Aorta (tissue), 5 donors: ENCODE measurements at places on chromosomes 5 and 9. TPM values are rescaled to one million over a fixed set of nuclear protein-coding genes. Genes with fewer than 3 reads are reported as not detected.

GRCh38 chr9:93225417-93225816, 41.5 kb downstream of the WNK2 start:
- no peak overlapping the region for H3K4me3 ChIP-seq
- H3K4me1 ChIP-seq = no peaks in the 10 kb centered on the region
- no peak for DNase-seq
- H3K36me3 ChIP-seq = no peaks in the 10 kb centered on the region
- H3K27me3 ChIP-seq = no peaks in the 10 kb centered on the region

DNA sequence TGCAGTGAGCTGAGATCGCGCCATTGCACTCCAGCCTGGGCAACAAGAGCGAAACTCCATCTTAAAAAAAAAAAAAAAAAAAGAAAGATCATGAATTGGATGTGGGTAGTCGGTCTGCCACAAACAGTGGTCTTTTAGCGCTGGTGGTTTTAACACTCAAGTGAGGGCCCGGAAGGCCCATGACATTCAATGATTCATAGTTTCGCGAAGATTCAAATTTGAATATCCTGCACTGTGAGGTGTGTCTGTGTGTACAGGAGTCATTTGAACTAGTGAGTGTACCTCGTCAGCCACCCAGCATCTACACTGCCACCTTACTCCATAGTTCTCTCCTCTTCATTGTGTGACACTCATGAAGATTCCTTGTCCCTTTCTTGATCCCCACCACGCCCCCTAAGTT, 41.3 kb downstream of the CFAP77 start:
- no peaks in the 10 kb centered on the region for H3K27me3 ChIP-seq
- H3K4me3 ChIP-seq = no peak overlapping the region
- H3K27ac ChIP-seq = no peak overlapping the region
- H3K36me3 ChIP-seq = no peaks in the 10 kb centered on the region

DNA sequence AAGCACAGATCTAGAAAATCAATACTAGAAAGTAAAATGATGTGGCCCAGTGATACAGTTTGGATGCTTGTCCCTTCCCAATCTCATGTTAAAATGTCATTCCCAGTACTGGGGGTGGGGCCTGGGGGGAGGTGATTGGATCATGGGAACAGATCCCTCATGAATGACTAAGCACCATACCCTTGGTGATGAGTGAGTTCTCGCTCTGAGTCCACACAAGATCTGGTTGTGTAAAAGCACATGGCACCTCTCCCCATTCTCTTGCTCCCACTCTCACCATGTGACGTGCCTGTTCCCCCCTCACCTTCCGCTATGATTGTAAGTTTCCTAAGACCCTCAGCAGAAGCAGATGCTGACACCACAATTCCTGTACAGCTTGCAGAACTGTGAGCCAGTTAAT, 234.2 kb upstream of the CDH6 start:
- DNase-seq = no peak
- H3K27me3 ChIP-seq = no peaks in the 10 kb centered on the region
- H3K4me1 ChIP-seq = no peaks in the 10 kb centered on the region
- H3K4me3 ChIP-seq = no peak overlapping the region

DNA sequence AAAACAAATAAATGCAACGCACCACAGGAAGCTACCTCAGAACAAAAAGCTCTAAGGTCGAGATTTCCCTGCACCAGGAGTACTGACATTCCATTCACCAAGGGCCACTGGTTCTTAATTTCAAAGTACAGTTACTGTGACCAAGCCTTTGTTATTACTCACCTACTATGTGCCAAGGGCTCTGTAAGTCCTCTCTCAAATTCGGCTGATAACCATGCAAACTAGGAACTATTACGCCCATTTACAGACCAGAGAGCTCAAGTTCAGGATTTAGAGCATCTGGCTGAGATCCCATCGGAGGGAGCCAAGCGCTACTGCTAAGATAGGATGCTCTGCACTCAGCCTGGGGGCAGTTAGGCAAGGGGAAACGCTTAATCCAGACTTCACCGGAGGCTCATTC, 5.6 kb downstream of the MYO10 start:
- H3K27me3 ChIP-seq = no peaks in the 10 kb centered on the region
- DNase-seq = no peak
- H3K36me3 ChIP-seq = no peaks in the 10 kb centered on the region
- H3K4me3 ChIP-seq = no peak overlapping the region
- H3K27ac ChIP-seq = no peak overlapping the region

GRCh38 chr5:116645627-116646026, 71.0 kb upstream of the SEMA6A start:
- H3K27me3 ChIP-seq = no peaks in the 10 kb centered on the region
- H3K4me1 ChIP-seq = no peaks in the 10 kb centered on the region
- H3K27ac ChIP-seq = no peak overlapping the region
- H3K36me3 ChIP-seq = no peaks in the 10 kb centered on the region
- DNase-seq = no peak
- no peak overlapping the region for H3K4me3 ChIP-seq

GRCh38 chr5:104998572-104998971, 1436.0 kb upstream of the NUDT12 start:
- H3K4me1 ChIP-seq = no peaks in the 10 kb centered on the region
- no peak overlapping the region for H3K4me3 ChIP-seq
- no peaks in the 10 kb centered on the region for H3K27me3 ChIP-seq
- DNase-seq = no peak
- H3K27ac ChIP-seq = no peak overlapping the region
- no peaks in the 10 kb centered on the region for H3K36me3 ChIP-seq

- H3K4me3 ChIP-seq = no peak overlapping the region
- no peak overlapping the region for H3K27ac ChIP-seq
- no peaks in the 10 kb centered on the region for H3K4me1 ChIP-seq
- DNase-seq = no peak
- H3K27me3 ChIP-seq = no peaks in the 10 kb centered on the region
Measured at GRCh38 chr5:27125856-27126255, 87.5 kb upstream of the CDH9 start.

DNA sequence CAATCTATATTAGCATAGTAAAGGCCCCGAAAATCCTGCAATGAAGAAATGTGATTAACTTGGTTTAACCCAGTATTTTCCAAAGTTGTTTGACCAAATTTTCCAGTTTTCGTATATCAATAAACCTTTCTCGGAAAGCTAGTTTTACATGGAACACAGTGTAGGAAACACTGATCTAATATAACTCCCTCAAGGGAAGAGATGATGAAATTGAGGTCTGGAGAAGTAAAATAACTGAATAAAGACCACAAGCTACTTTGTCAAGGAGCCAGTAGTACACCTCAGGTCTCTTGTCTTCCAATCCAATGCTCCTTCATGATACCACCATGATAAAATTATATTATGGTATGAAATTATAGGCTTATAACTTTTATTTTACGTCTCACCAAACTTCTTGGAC, 118.1 kb upstream of the TARS1 start:
- no peaks in the 10 kb centered on the region for H3K27me3 ChIP-seq
- DNase-seq = no peak
- H3K27ac ChIP-seq = no peak overlapping the region

DNA sequence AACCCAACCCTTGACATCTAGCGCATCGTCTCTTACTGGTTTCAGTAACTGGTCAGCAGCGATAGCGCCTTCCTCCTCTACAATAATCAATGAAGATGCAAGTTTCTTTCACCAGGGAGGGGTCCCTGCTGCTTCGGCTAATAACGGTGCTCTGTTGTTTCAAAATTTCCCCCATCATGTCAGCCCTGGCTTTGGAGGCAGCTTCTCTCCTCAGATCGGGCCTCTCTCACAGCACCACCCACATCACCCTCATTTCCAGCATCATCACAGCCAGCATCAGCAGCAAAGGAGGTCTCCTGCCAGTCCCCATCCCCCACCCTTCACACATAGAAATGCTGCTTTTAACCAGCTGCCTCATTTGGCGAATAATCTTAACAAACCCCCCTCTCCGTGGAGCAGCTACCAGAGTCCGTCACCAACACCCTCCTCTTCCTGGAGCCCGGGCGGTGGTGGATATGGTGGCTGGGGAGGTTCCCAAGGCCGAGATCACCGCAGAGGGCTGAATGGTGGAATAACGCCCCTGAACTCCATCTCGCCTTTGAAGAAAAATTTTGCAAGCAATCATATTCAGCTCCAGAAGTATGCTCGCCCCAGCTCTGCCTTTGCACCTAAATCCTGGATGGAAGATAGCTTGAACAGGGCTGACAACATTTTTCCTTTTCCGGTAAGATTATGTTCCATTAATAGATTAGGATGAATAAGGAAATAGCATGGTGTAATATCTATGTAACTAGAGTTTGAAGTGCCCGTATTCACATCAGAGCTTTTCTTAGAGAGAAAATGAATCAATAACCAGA, 2.2 kb downstream of the CPEB4 start:
- H3K4me3 ChIP-seq = peak overlapping the region; percentile 97
- H3K36me3 ChIP-seq = no peaks in the 10 kb centered on the region
- no peaks in the 10 kb centered on the region for H3K4me1 ChIP-seq
- DNase-seq = no peak

DNA sequence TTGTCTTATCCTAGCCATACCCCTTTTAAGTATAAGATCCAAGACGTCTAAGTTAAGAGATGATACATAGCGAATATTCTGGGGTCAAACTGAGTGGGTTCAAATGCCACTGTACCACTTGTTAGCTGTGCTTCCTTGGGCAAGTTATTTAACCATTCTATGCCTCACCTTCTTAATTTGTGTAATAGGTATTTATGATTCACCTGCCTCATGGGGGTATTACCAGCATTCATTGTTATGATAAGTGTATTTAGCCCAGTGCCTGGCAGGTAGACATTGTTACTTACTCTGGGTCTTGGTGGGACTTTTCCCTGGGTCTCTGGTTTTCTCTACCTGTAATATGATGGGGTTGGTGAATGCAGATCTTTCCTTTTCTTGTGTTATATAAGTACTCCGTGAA, 3.8 kb downstream of the LARP1 start:
- no peak overlapping the region for H3K27ac ChIP-seq
- no peak for DNase-seq
- no peaks in the 10 kb centered on the region for H3K36me3 ChIP-seq
- H3K4me1 ChIP-seq = peaks cover 3% of the 10 kb centered on the region
- no peaks in the 10 kb centered on the region for H3K27me3 ChIP-seq

- H3K27ac ChIP-seq = no peak overlapping the region
- no peaks in the 10 kb centered on the region for H3K36me3 ChIP-seq
- no peaks in the 10 kb centered on the region for H3K4me1 ChIP-seq
- DNase-seq = no peak
- H3K27me3 ChIP-seq = no peaks in the 10 kb centered on the region
Measured at GRCh38 chr5:10400831-10401230, 40.8 kb upstream of the ROPN1L start.

DNA sequence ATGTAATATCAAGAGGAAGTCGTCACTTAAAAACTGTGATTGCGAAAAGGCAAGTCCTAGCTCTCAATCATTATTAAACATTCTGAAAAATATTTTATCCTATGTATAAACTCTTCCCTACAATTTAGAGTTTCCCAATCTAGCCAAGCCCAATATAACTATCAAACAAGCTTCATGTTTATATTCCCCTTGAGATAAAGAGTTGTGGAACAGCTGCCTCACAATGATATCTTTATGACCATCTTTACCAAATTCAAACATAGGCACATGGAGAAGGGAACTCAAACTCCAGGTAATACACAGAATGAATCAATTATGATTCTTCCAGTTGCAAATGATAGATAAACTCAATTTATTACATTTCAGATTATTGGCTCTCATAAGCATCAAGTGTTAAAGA, 1468.7 kb downstream of the EFNA5 start:
- no peak overlapping the region for H3K27ac ChIP-seq
- no peaks in the 10 kb centered on the region for H3K4me1 ChIP-seq
- H3K27me3 ChIP-seq = no peaks in the 10 kb centered on the region
- DNase-seq = no peak
- no peak overlapping the region for H3K4me3 ChIP-seq

GRCh38 chr9:31824860-31825259, 559.6 kb upstream of the ACO1 start:
- H3K4me3 ChIP-seq = no peak overlapping the region
- no peak for DNase-seq
- H3K27me3 ChIP-seq = no peaks in the 10 kb centered on the region

DNA sequence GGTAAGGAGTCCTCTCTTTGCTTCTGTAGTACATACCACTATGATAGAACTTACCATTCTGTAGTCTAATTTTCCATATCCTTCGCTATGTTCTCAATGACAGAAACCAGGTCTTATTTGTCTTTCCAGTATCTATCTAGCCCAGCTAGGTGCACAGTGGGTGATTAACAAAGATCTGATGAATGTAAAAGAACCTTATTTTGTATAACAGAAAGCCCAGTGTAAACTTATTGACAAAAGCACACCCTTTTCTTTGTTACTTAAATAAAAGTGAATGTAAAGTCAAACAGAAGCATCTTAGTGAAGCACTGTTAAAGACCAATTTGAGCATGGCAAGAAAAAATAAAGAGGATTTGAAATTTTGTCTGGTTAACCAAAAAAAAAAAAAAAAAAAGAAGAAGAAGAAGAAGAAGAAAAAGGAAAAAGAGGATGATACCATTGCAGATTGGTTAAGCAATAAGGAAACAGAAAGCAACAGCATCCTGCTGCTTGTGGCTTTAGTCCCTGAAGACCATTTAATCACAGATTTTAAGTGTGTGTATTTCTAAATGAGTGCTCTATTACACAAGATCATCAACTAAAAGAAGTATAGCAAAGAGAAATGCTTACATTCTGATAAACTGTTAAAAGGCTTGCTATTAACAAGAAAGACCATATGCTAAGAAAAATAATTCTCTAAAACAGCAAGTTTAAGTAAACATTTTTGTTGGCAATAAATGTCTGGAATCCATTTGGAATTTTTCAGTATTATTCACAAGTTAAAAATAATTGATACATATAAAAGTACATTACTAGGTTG, 21.2 kb downstream of the MEGF9 start:
- H3K4me1 ChIP-seq = no peaks in the 10 kb centered on the region
- no peak overlapping the region for H3K27ac ChIP-seq
- H3K36me3 ChIP-seq = no peaks in the 10 kb centered on the region
- H3K27me3 ChIP-seq = no peaks in the 10 kb centered on the region
- no peak overlapping the region for H3K4me3 ChIP-seq

DNA sequence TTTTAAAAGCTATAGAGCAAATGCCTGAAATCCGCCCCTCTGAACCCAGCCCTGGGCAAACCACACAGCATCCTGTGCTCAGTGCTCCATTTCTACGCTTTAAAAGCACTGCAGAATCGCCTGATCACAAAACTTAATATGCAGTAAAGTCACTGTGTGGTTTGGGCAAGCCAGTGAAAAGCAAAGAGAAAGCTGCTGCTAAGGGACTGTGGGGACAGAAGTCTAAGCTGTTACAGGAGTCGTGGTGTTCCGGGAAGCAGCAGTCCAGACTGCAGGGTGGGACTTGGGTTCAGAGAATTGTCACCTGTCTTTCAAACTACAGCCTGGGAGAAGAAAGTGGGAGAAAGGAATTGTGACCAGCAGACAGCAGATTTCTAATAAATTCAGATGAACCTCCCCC, 8.2 kb downstream of the RAPGEF1 start:
- H3K27me3 ChIP-seq = no peaks in the 10 kb centered on the region
- no peaks in the 10 kb centered on the region for H3K36me3 ChIP-seq
- H3K4me1 ChIP-seq = peaks cover 7% of the 10 kb centered on the region
- H3K4me3 ChIP-seq = no peak overlapping the region

- DNase-seq = no peak
- H3K36me3 ChIP-seq = no peaks in the 10 kb centered on the region
- H3K4me3 ChIP-seq = no peak overlapping the region
- H3K4me1 ChIP-seq = no peaks in the 10 kb centered on the region
- no peak overlapping the region for H3K27ac ChIP-seq
Measured at GRCh38 chr9:72396247-72397091, 31.5 kb upstream of the ZFAND5 start.

Gene EIF4E1B
- not detected for total RNA-seq

Gene ZNF367
- total RNA-seq = 1.3 TPM

Gene BAG1
- 60.4 TPM for total RNA-seq

Gene DNAH5
- 0.57 TPM for total RNA-seq

Gene MLANA
- not detected for total RNA-seq

Gene ORM1
- total RNA-seq = not detected

Gene EGFL7
- 308 TPM for total RNA-seq

Gene CDX1
- total RNA-seq = not detected
